Smooth muscle cell of the brain vasculature (primary cell): ENCODE measurements at places on chromosomes 3 and 15.

DNA sequence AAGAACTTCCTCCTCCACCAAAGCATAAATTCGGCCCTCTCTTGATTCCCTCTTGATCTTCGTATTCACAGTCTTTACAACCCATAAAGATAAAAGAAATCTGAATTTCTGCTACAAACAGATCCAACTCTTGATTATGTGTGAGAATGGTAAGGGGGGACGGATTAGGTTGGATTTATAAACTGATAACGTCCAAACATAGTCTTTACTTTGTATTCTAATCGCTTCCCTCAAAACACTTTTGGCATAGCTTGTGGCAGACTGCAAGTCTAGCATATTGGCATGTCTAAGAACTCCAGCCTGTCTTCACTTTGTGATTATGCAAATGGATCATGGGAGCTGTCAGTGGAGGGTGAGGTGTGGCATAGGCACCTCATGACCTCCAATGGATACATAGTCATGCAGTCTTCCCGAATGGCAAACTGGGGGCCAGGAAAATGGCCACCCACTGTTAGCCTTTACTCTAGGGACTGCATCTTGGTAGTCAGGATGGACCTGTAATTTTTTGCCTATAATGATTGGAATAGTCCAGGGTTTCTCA lies 24.3 kb upstream of the GPR171 start:
- DNase-seq, result no peak

DNA sequence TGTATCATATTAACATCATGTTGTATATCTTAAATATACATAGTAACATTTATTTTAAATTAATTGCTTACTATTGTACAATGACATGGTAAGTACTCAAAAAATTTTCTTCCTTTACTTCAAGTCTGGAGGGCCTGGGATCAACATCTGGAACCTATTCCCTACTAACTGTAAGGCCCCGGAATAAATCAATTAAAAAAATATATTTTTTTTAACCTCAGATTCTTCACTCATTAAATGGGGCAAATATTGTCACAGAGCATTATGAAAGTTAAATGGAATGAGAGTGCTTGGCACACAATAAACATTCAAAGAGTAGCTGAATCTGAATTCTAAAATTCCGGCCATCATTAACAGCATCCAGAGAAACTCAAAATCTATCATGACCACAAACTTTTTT lies 16.5 kb downstream of the GSK3B start:
- no peak for DNase-seq

- no peak for DNase-seq
Measured at GRCh38 chr15:75054172-75054897, 30.9 kb downstream of the PPCDC start.

- DNase-seq, result no peak
Measured at GRCh38 chr3:159950156-159950898, 38.3 kb upstream of the IL12A start.

DNA sequence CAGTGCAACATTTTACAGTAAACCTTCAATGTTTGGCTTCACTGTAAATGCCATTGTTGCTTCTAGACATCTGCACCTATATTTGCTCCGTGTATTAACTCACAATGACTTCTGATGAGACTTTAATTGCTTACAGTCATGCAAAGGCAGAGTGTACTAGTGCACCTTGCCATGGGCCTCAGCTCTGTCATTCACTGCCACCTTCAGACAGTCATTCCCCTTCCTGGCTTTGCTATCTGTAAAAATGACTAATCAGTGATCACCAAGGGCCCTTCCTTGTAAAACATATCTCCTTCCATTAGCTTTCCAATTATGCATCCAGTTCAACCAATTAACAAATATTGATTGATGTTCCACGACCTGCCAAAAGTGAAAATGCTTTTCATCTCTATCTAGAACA lies 120.3 kb downstream of the ARRDC4 start:
- DNase-seq, result no peak

DNA sequence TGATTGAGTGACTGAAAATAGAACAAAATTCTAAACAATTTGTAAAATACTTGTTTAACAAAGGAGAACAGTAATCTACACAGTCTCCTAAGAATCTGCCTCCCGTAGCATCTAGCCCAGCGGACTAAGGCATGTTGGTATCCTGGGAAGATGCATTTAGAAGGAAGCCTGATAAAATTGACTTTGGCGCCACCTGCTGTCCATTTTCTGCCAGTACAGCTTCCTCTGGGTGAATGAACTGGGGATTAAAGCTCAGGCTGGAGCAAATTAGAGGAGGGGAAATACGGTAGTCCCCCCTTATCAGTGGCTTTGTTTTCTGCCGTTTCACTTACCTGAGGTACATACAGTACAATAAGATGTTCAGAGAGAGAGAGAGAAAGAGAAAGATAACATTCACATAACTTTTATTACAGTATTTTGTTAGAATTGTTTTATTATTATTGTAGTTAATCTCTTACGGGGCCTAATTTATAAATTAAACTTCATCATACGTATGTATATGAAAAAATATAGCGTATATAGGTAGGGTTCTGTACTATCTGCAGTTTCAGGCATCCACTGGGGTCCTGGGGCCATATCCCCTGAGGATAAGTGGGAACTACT lies 191.6 kb downstream of the GAP43 start:
- DNase-seq, result no peak

- no peak for DNase-seq
Measured at GRCh38 chr3:187921391-187922074, 176.3 kb upstream of the BCL6 start.

DNA sequence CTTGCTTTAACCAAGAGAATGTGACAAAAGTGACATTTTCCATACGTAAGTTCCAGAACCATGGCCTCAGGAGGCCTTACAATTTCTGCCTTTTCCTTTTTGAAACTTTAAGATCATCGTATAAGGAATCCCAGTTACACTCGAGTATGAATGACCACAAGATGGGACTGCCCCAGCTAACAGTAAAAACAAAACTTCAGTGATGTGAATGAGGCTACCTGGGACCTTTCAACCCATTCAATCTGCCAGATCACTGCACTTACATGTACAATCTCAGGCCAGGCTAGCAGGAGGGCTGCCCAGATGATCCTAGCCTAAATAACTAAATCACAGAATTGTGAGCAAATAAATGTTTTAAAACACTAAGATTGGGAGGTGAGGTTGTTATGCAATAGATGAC lies 328.8 kb downstream of the CNTN6 start:
- DNase-seq, result no peak

- DNase-seq, result no peak
Measured at GRCh38 chr3:14124223-14124614, 451 bp downstream of the CHCHD4 start.
